ENCODE measurements at places on chromosomes 2 and 18. TPM values are rescaled to one million over a fixed set of nuclear protein-coding genes. Genes with fewer than 3 reads are reported as not detected.

The ARHGAP15 gene
- 56.2 TPM for total RNA-seq

The GPR75 gene
- 3.1 TPM for total RNA-seq

The CERKL gene
- not detected for total RNA-seq

GRCh38 chr2:200812122-200813022, 662 bp downstream of the BZW1 start:
- peak; percentile 90 for DNase-seq

DNA sequence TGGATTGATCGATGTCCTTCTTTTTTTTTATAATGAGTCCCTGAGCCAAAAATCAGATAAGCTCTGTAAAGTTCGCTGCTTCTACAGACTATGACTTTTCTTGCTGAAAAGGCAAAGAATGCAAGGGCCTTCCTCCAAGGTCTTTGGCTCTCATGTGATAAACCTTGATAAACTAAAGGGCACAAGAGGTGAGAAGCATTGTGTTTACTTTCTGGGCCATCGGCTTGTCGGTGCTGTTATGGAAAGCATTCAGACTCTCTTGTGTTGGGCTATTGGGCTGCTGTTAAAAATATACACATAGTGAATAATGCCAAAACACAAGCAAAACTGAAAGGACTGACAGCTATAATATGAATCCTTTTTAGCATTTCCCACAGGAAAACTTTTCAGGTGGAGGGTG, 472.4 kb upstream of the SPHKAP start:
- DNase-seq, result no peak

DNA sequence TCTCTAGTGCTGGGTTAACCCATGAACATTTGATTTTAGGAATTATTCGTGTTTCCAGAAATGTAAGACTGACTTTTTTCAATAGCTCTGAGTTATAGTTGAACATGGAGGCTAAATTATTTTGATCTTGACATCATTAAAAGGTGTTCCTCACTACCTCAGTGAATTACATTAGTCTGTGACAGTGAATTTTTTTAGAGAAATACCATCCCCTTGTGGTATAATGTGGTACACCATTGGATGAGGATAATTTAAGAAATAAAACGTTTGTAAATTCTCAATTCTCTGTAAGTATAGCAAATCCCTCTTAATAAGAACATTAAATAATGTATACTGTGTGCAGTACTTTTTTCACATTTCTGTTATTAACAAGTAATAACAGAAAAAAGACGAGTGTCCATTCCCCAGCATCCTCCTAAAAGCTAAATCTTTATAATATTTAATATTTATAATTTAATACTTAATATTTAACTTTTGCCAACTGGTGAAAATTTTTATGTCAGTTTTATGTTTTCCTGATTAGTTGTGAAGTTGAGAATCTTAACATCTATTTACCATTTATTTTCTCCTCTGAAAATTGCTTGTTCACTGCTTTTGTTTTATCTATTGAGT, 70.3 kb upstream of the CWC22 start:
- DNase-seq, result no peak

DNA sequence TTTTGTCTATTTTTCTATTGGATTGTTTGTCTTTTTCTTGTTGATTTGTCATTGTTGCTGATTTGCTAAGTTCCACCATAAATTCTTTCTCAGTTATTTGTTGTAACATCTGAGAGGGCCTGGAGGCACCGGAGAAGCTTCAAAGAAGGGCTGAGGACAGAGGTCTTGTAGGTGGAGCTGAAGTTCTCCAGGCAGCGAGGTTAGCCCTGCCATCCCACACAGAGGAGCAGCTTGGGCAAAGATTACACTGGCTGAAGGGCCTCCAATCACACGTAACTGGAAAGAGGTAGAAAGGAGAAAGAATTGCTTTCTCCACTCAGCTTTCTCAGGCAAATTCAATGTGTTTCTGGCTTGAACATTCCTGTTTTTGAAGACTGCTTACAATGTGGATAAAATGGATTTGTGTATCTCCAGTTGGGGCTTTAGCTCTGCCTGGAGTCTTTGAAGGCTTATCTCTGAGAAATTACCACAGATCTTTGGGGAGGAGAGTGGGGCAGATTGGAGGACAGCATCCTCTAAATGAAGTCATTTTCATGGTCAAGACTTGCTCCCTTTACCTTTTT, 21.1 kb upstream of the EMILIN2 start:
- peak; percentile 31 for DNase-seq

DNA sequence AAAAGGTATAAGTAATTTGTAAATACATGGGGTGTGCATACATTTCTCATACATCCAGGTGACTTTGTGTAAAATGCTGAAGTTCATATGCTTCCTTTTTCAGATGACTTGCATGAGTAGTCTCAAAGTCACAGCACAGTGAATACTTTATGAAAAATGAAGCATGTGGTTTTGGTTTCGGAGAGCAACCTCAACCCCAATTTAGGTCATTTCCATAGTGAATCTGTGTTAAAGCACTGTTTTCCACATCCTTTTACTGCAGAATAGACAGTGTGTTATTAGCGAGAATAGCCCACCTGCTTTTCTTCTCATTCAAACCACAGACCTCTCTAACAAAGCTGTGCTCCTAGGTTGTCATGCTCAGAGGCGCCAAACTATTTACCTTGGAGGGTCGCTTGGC, 204.4 kb upstream of the RASGRP3 start:
- DNase-seq, result peak; percentile 63

DNA sequence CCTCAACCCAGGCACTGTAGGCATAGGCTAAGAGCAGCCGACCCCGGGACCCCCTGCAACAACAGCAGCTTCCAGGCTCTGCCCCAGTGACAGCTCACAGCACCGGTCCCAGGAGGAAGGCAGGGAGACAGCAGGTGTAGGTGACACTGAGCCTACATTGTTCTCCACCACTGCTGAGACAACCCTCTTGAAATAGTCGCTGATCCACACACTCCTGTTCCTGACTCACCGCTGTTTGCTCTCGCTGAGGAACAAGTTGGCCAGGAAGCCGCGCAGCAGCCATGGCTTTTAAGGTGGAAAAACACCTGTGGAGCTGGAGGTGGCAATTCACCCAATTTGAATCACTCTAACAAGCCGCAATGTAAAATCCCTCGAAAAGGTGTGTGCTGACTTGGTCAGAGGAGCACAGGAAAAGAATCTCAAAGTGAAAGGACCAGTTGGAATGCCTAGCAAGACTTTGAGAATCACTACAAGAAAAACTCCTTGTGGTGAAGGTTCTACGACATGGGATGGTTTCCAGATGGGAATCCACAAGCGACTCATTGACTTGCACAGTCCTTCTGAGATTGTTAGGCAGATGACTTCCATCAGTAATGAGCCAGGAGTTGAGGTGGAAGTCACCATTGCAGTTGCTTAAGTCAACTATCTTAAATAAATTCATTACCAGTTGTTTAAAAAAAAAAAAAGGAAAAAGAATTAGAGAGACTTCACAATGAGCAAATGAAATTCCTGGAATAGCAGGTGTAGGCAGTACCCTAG, 167.5 kb downstream of the ARL4C start:
- DNase-seq, result no peak

GRCh38 chr2:6785493-6785892, 80.2 kb downstream of the CMPK2 start:
- no peak for DNase-seq

DNA sequence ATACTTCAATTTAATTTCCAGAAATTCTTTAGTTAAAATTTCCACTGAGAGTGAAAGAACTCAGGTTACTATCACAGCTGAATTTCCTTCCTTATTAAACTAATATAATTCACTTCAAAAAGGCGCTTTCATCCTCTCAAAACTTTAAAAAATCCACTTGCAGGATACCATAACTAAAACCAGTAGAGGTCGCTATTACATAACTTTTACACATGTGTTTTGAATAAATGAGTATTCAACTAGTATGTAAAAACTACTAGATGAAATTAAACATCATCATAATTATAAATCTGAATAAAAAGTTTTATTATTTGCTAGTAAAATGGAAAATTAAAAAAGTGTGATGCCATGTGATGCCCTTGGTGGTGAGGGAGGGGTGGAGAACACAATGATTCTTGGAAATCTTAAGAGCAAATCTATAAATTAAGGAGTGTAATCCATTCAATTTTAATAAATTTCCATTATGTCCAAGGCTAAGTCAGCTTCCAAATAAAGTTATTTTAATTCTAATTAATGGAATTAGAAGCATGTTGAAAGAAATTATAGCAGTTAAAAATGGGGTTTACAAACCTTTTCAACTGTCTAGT, 61.4 kb downstream of the SOS1 start:
- peak; percentile 55 for DNase-seq

GRCh38 chr2:53854678-53855077, 5.1 kb downstream of the GPR75 start:
- no peak for DNase-seq

GRCh38 chr18:805008-805754, 6.9 kb downstream of the YES1 start:
- peak; percentile 55 for DNase-seq

DNA sequence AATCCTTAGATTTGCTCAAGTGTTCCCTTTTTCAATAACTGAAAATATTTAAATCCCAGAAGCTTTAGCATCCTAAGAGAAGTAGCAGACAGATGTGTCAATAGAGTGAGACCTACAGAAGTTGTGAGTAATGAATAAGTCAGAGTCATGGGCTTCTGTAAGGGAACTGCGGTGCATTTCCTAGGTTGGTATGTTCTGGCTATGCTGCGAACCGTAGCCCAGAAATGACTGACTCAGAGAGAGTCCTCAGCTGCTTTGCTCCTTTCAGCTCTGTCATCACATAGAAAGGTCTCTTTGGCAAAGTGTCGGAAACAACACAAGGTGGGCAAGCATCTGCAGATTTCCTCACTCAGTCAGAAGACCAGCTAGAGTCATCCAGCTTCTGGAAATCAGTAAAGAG, 297.1 kb downstream of the ARHGAP15 start:
- no peak for DNase-seq

DNA sequence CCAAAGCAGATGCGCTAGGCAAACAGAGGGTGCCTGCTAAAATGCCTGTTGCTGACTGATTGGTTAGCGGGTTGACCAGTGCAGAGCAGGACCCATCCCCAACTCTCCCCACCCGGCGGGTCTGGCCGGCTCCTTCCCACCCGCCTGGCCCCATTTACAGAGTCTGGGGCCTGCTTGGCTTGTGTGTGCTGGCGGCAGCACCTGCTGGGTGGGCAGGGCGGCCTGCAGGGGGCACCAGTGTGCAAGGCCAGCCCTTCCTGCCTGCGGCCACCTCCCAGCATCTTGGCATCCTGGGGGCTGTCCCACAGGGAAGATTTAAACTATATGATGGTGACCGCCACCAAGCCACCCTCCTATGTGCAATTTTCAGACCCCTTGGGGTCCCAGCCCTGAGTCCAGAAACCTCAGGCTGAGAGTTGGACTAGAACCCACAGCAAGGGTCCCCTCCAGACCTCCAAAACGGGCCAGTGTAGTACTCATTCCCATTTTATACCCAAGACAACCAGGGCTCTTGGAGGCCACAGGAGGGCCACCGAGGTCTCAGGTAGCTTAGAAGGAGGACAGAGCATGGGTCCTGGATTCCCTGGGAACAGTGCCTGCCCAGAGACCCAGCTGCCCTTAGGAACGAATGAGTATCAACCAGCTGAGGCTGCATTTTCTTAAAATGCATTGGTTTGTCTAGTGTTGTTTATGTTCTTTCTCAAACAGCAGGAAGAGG, 173.6 kb downstream of the SMAD7 start:
- DNase-seq, result peak; percentile 91
